ENCODE measurements at places on chromosomes 6 and 20. TPM values are rescaled to one million over a fixed set of nuclear protein-coding genes. Genes with fewer than 3 reads are reported as not detected.

MLN gene
- polyA plus RNA-seq = not detected

GRCh38 chr20:57579331-57579897 lies 18.5 kb downstream of the PCK1 start:
- no peaks in the 10 kb centered on the region for H3K4me1 ChIP-seq
- no peaks in the 10 kb centered on the region for H3K27me3 ChIP-seq
- H3K4me3 ChIP-seq = no peak overlapping the region
- no peaks in the 10 kb centered on the region for H3K36me3 ChIP-seq

- H3K27me3 ChIP-seq = no peaks in the 10 kb centered on the region
- no peaks in the 10 kb centered on the region for H3K4me1 ChIP-seq
- H3K27ac ChIP-seq = no peak overlapping the region
- no peak for DNase-seq
These were observed 88.8 kb downstream of the THEMIS start for GRCh38 chr6:127811900-127812570.

- DNase-seq = peak; percentile 82
- no peaks in the 10 kb centered on the region for H3K27me3 ChIP-seq
- H3K4me3 ChIP-seq = no peak overlapping the region
These were observed 433.2 kb upstream of the SPTLC3 start for GRCh38 chr20:12575352-12576095.
